Astrocyte (in vitro differentiated cells and primary cell): ENCODE measurements at places on chromosomes 4 and X. TPM values are rescaled to one million over a fixed set of nuclear protein-coding genes. Genes with fewer than 3 reads are reported as not detected.

- no peaks in the 10 kb centered on the region for H3K27me3 ChIP-seq
- no peak for DNase-seq
- peaks cover 33% of the 10 kb centered on the region for H3K4me1 ChIP-seq
- H3K4me3 ChIP-seq = peak overlapping the region; percentile 71
Measured at GRCh38 chr4:10117359-10118047, 904 bp upstream of the WDR1 start.

- no peak overlapping the region for H3K4me3 ChIP-seq
- DNase-seq = peak; percentile 98
- no peaks in the 10 kb centered on the region for H3K36me3 ChIP-seq
Measured at GRCh38 chr4:180695851-180696250, 1547.4 kb upstream of the TENM3 start.

KLF8 gene
- 5.7 and 6.8 TPM in 2 replicates for total RNA-seq

GRCh38 chr4:53378171-53378482 lies 686 bp downstream of the FIP1L1 start:
- H3K27ac ChIP-seq = peak overlapping the region; percentile 92
- no peaks in the 10 kb centered on the region for H3K27me3 ChIP-seq
- DNase-seq = no peak
- H3K4me1 ChIP-seq = peaks cover 6% of the 10 kb centered on the region
- H3K36me3 ChIP-seq = peaks cover 8% of the 10 kb centered on the region

SLC2A9 gene
- 0.54 and 0.62 TPM in 2 replicates for total RNA-seq

- peaks cover 31% of the 10 kb centered on the region for H3K4me1 ChIP-seq
- no peaks in the 10 kb centered on the region for H3K27me3 ChIP-seq
- H3K4me3 ChIP-seq = no peak overlapping the region
- H3K36me3 ChIP-seq = no peaks in the 10 kb centered on the region
- DNase-seq = no peak
- H3K27ac ChIP-seq = no peak overlapping the region
Measured at GRCh38 chr4:20192736-20193135, 59.0 kb upstream of the SLIT2 start.

DNA sequence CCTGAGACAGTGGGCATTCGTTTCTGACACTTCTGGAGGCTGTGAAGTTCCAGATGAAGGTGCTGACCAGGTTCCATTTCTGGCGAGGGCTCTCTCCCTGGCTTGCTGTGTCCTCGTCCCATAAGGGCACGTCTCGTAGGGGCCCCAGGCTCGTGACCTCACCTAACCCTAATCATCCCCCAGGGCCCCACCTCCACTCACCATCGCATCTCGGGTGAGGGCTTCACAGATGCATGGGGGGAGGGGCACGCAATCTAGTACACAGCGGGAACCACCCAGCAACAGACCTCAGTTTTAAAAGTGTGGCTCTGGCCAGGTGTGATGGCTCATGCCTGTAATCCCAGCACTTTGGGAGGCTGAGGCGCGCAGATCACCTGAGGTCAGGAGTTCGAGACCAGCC lies 22.1 kb downstream of the PDE6B start:
- no peaks in the 10 kb centered on the region for H3K36me3 ChIP-seq
- no peak for DNase-seq
- peaks cover 4% of the 10 kb centered on the region for H3K27me3 ChIP-seq
- H3K4me3 ChIP-seq = no peak overlapping the region
- no peaks in the 10 kb centered on the region for H3K4me1 ChIP-seq

- H3K4me1 ChIP-seq = no peaks in the 10 kb centered on the region
- no peak for DNase-seq
- no peak overlapping the region for H3K27ac ChIP-seq
- no peak overlapping the region for H3K4me3 ChIP-seq
- no peaks in the 10 kb centered on the region for H3K27me3 ChIP-seq
Measured at GRCh38 chrX:24158881-24159280, 9.4 kb downstream of the ZFX start.

DNA sequence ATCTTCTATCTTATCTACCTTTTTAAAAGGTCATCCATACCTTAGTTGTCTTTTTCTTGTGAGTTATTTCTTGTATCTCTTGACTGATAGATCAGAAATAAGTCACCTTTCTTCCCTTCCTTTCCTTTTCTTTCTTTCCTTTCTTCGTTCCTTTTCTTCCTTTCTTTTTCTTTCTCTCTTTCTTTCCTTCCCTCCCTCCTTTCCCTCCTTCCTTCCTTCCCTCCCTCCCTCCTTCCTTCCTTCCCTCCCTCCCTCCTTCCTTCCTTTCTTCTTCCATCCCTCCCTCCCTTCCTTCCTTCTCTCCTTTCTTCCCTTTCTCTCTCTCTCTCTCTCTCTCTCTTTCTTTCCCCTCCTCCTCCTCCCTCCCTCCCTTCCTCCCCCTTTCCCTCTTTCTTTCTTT lies 93.5 kb downstream of the CEP135 start:
- no peaks in the 10 kb centered on the region for H3K36me3 ChIP-seq
- H3K27ac ChIP-seq = no peak overlapping the region
- no peak for DNase-seq
- peaks cover 5% of the 10 kb centered on the region for H3K27me3 ChIP-seq
- no peaks in the 10 kb centered on the region for H3K4me1 ChIP-seq

GRCh38 chr4:126056116-126056650 lies 741.4 kb downstream of the FAT4 start:
- no peak for DNase-seq
- H3K36me3 ChIP-seq = no peaks in the 10 kb centered on the region
- no peaks in the 10 kb centered on the region for H3K4me1 ChIP-seq

TXK gene
- 0.50 TPM in 1 of 2 replicates, not detected in the other for total RNA-seq

DNA sequence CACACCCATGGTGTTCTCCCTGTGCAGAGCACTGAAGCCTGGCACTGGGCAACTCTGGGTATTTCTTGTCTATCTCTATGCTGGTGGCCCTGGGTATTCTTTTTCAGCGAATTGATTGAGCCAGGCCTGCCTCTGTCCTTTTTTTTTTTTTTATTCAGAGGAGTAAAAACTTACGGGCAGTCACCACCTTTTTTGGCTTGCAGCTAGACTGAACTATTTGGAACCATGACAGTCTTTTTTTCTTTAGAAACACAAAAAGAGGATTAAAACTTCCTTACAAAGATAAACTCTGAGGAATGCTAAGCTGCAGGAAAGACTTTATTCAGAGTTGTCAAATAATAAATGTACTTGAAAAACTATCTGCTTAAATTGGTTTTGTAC lies 119.2 kb upstream of the STIM2 start:
- no peaks in the 10 kb centered on the region for H3K36me3 ChIP-seq
- peak; percentile 56 for DNase-seq
- H3K27ac ChIP-seq = no peak overlapping the region

DNA sequence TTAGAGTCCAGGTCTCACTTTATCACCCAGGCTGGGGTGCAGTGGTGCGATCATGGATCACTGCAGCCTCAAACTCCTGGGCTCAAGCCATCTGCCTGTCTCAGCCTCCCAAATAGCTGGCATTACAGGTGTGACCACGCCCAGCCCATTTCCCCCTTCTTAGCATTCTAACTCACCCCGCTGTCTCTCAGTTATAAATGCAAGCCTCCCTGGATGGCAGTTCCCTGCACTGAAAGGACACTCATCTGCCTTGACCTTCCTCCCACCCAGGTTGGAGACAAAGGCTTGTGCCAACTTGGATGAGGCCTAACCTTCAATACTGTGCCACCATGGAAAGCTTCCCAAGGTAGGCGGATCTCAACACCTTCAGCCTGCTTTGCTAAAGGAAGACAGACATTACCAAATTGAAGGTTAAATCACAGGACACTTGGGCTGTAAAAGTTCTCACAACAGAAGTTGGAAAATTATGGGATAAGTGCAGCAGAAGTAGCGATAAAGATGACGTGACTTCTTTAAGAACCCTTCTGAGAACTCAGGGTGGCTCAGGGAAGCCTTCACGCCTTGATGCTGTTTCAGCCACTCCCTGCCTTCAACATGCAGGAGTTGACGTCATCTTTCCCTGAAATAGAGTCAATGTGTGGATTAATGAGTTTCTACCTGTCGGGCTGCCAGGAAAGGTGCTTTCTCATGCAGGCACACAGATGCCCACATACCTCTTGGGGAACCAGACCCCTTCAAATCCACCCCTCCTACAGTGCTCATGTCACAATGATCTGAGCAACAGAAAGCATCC lies 10.6 kb upstream of the GPM6B start:
- no peak for DNase-seq
- no peaks in the 10 kb centered on the region for H3K27me3 ChIP-seq
- H3K27ac ChIP-seq = no peak overlapping the region
- no peaks in the 10 kb centered on the region for H3K4me1 ChIP-seq

DNA sequence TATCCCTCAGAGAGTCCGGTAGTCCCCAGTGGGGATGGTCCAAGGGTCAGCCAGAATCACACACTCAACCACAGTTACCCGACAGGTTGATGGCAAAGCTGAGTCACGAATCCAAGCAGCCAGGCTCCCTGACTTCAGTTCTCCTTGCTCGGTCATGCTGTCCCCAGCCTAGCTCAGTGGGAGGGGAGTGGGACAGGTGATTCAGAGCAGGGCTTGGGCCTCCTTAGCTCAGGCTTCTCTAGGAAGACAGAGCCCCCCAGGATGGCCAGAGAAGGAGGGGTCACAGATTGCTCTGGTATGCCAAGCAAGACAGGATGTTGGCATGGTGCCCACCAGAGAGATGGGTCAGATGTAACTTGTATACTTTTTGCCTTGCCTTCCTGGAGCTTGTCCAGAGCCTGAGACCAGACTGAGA lies 66.5 kb downstream of the EFNB1 start:
- H3K4me1 ChIP-seq = peaks cover 13% of the 10 kb centered on the region
- no peaks in the 10 kb centered on the region for H3K36me3 ChIP-seq
- H3K4me3 ChIP-seq = no peak overlapping the region
- no peak overlapping the region for H3K27ac ChIP-seq
- peak; percentile 68 for DNase-seq
- no peaks in the 10 kb centered on the region for H3K27me3 ChIP-seq

GRCh38 chr4:89835413-89835812 lies 1.5 kb downstream of the SNCA start:
- H3K36me3 ChIP-seq = no peaks in the 10 kb centered on the region
- no peak for DNase-seq
- no peak overlapping the region for H3K4me3 ChIP-seq
- H3K27ac ChIP-seq = no peak overlapping the region

DNA sequence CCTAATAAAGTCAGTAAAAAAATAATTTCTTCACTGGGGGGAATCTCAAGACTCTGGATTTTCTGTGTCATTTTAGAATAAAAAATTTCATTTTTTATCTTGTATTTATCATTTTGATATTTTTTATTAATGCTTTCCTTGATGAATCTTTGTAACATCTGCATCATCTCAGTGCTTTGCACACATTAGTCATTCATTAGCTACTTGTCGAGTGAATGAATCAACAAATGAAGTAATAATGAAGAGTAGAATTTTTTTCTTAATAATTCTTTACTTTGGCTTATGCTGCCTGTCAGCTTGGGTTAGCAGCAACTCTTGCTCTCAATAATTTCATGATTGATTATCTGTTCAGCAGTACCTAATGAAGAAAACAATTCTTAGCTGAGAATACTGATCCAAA lies 530.8 kb downstream of the GRXCR1 start:
- DNase-seq = no peak
- H3K36me3 ChIP-seq = no peaks in the 10 kb centered on the region
- H3K27ac ChIP-seq = no peak overlapping the region
- H3K4me3 ChIP-seq = no peak overlapping the region

- no peaks in the 10 kb centered on the region for H3K4me1 ChIP-seq
- no peak overlapping the region for H3K4me3 ChIP-seq
- no peak for DNase-seq
- no peaks in the 10 kb centered on the region for H3K36me3 ChIP-seq
- H3K27me3 ChIP-seq = no peaks in the 10 kb centered on the region
Measured at GRCh38 chr4:180717451-180718033, 1525.7 kb upstream of the TENM3 start.

POU4F2 gene
- not detected in 2 replicates for total RNA-seq

GRCh38 chr4:30720021-30720660 lies at the start of gene PCDH7:
TSS of gene PCDH7 (plus strand) at chr4:30720369. CDS start at chr4:30721423, 1,054 bp downstream.
- H3K27me3 ChIP-seq = no peaks in the 10 kb centered on the region
- peak; percentile 79 for DNase-seq
- peak within 1 kb of the TSS; percentile 59 for H3K27ac ChIP-seq
- H3K36me3 ChIP-seq = no peaks in the 10 kb centered on the region

DNA sequence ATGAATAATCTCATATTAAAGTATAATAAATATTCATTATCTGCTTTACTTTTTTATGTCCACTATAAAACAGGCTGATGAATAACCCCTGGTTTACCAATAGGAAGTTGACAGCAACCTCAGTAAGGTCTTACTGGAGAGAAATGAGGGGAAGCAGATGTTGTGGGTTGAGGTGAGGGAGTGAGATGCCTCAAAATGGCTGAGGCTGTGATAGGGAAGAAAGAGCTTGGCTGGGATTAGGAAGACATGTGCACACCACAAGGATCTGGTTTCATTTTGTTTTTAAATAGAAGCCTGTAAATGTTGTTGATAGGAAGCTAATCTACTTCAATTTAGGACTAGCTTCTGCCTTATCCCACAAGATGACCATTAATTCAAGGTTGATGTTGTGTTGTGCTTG lies 14.4 kb upstream of the CYBB start:
- no peak for DNase-seq
- H3K27ac ChIP-seq = no peak overlapping the region
- no peaks in the 10 kb centered on the region for H3K27me3 ChIP-seq
- H3K4me1 ChIP-seq = no peaks in the 10 kb centered on the region

NEK1 gene
- total RNA-seq = 13.0 and 15.1 TPM in 2 replicates

DNA sequence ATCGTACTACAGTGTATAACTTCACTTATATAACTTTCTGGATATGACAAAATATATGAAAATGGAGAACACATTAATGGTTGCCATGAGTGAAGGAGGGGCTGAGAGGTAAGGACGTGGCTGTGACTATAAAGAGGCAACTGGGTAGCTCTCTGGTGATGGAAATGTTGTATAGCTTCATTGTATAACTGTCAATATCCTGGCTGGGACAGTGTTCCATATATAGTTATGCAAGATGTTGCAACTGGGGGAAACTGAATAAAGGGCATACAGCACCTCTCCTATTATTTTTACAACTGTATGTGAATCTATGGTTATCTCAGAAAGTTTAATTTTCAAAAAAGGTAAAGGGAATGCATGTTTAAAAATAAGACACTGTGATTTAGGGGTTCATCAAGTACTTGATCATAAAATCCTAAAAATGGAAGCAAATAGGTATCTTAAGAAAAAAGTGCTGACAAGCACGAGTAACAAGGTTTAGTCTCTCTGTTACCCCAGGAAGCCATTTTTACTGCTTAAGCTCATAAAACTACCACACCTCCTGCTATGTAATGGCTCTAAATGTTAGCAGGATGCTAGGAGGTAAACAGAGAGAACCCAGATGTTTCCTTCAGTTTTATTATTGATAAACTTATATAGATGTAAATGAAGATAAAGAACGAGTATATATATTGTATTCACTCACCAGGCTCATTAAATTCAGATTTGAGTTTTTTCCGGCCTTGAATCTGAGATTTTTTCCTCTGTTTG lies 34.0 kb downstream of the NAF1 start:
- no peak overlapping the region for H3K27ac ChIP-seq
- no peaks in the 10 kb centered on the region for H3K36me3 ChIP-seq
- H3K4me3 ChIP-seq = no peak overlapping the region
- H3K27me3 ChIP-seq = no peaks in the 10 kb centered on the region
- H3K4me1 ChIP-seq = no peaks in the 10 kb centered on the region
- DNase-seq = no peak

GRCh38 chr4:1815096-1815996 lies 22.3 kb downstream of the FGFR3 start:
- no peak overlapping the region for H3K27ac ChIP-seq
- H3K27me3 ChIP-seq = no peaks in the 10 kb centered on the region
- H3K4me1 ChIP-seq = no peaks in the 10 kb centered on the region
- DNase-seq = no peak
- peaks cover 25% of the 10 kb centered on the region for H3K36me3 ChIP-seq
- H3K4me3 ChIP-seq = no peak overlapping the region

AMTN gene
- not detected in 2 replicates for total RNA-seq

- no peak overlapping the region for H3K27ac ChIP-seq
- no peak overlapping the region for H3K4me3 ChIP-seq
- no peaks in the 10 kb centered on the region for H3K27me3 ChIP-seq
- peak; percentile 17 for DNase-seq
- H3K4me1 ChIP-seq = peaks cover 26% of the 10 kb centered on the region
- H3K36me3 ChIP-seq = no peaks in the 10 kb centered on the region
Measured at GRCh38 chr4:146243141-146243882, 29.0 kb downstream of the REELD1 start.
